Activated T-helper 2 cell treated with anti-CD3 and anti-CD28 coated beads, Interferon-gamma antibody, Interleukin-2, Interleukin-4, amounts not matched to agents 10 μg/mL and 5 μg/mL and 100 μg/mL, durations not matched to agents 14 hours and 24 hours and 36 hours (primary cell): ENCODE measurements at places on chromosomes 6 and 20. TPM values are rescaled to one million over a fixed set of nuclear protein-coding genes. Genes with fewer than 3 reads are reported as not detected.

DNA sequence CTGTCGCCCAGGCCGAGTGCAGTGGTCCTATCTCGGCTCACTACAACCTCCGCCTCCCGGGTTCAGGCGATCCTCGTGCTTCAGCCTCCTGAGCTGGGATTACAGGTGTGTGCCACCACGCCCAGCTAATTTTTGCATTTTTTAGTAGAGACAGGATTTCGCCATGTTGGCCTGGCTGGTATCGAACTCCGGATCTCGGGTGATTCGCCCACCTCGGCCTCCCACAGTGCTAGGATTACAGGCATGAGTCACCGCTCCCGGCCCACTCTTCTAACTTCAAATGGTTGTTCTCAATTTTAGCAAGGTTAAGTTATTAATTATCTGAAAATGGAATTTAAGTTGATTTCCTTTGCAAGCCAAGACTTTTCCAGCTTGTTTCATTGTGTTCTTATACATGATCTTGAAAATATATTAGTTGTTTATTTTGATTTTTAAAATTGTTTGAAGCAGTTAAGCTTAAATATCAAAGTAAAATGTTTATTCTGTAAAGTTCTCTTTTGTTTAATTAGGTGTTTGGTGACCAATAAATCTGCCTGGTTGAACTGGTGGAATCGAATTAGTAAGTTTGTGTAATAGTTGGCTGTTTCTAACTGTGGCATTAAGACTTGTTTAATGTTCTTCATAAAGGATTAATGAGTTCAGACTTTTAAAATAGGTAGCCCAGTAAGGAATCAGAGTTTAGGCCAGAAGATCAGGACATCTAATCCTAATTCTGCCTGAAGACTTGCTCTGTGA lies 2.3 kb downstream of the PM20D2 start:
- H3K4me3 ChIP-seq: peak overlapping the region; percentile 60
- peaks cover 2% of the 10 kb centered on the region for H3K27me3 ChIP-seq
- H3K36me3 ChIP-seq: peaks cover 23% of the 10 kb centered on the region
- DNase-seq: no peak
- no peak overlapping the region for H3K27ac ChIP-seq

Gene SRSF3
- total RNA-seq: 512 and 541 TPM in 2 replicates

DNA sequence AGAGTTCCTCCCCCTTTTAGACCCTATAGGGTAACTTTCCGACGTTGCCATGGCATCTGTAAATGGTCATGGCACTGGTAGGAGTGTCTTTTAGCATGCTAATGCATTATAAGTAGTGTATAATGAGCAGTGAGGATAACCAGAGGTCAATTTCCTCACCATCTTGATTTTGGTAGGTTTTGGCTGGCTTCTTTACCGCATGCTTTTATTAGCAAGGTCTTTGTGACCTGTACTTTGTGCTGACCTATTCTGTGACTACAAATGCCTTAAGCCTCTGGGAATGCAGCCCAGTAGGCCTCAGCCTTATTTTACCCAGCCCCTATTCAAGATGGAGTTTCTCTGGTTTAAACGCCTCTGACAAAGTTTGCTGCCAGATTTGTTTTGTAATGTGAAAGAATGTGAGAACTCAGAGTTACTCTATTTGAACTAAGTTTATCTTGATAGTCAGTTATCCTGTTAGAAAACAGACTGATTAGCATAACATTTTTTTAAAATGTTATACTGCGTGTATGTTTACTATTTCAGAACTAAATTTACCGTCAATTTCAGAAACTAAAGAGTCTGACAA lies 111.3 kb upstream of the PRSS16 start:
- H3K4me3 ChIP-seq: no peak overlapping the region
- no peaks in the 10 kb centered on the region for H3K27me3 ChIP-seq
- DNase-seq: no peak
- H3K4me1 ChIP-seq: peaks cover 37% of the 10 kb centered on the region
- no peak overlapping the region for H3K27ac ChIP-seq
- H3K36me3 ChIP-seq: peaks cover 10% of the 10 kb centered on the region

DNA sequence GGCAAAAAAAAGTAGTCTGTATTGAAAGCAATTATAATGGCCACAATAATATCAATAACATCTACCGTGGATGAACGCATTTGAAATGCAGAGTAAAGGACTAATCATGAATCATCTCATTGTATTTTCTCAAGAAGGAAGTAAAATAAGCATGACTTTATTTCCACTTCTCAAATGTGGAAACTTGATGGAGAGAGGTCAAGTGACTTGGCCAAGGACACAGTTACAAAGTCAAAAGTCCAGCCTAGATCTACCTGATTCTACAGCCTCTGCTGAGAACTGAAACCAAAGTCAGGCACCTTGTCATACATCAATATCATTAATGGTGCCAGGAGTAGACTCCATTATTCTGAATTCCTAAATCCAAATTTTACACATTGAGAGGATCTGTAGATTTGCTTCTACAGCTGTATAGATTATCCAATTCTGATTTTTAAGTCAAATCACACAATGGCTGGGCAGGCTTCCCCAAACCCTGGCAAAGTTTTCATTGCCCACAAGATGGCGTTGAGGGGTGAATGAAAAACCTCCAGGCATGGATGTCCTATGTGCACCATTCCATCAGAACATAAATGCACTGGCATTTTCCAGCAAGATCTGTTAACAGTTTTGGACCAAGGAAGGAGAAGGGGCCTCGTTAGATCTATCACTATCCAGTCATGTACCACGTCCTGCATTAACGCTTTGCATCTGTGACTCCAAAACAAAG lies 423.1 kb downstream of the MAFB start:
- no peaks in the 10 kb centered on the region for H3K36me3 ChIP-seq
- H3K4me1 ChIP-seq: peaks cover 7% of the 10 kb centered on the region
- DNase-seq: no peak
- no peak overlapping the region for H3K4me3 ChIP-seq

GRCh38 chr6:17935188-17936149 lies 52.0 kb downstream of the KIF13A start:
- H3K27ac ChIP-seq: no peak overlapping the region
- no peak for DNase-seq
- H3K4me3 ChIP-seq: no peak overlapping the region
- H3K27me3 ChIP-seq: peaks cover 15% of the 10 kb centered on the region
- H3K36me3 ChIP-seq: no peaks in the 10 kb centered on the region

Gene HDGFL1
- total RNA-seq: not detected in 2 replicates
